ENCODE measurements at places on chromosomes 7 and 10.

- no peak for DNase-seq
Measured at GRCh38 chr10:23361665-23362064, 17.1 kb upstream of the C10orf67 start.

- DNase-seq = no peak
Measured at GRCh38 chr10:42594246-42594650, 44.1 kb downstream of the ZNF33B start.

DNA sequence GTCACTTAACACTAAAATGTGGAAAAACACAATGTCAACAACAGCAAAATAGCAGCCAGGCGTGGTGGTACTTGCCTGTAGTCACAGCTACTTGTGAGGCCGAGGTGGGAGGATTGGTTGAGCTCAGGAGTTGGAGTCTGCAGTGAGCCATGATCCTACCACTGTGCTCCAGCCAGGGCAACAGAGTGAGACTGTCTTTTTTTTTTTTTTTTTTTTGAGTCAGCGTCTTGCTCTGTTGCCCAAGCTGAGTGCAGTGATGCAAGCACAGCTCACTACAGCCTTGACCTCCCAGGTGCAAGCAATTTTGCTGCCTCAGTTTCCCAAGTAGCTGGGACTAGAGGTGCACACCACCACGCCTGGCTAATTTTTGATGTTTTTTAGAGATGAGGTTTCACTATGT lies 6.1 kb downstream of the KCTD7 start:
- DNase-seq = no peak

DNA sequence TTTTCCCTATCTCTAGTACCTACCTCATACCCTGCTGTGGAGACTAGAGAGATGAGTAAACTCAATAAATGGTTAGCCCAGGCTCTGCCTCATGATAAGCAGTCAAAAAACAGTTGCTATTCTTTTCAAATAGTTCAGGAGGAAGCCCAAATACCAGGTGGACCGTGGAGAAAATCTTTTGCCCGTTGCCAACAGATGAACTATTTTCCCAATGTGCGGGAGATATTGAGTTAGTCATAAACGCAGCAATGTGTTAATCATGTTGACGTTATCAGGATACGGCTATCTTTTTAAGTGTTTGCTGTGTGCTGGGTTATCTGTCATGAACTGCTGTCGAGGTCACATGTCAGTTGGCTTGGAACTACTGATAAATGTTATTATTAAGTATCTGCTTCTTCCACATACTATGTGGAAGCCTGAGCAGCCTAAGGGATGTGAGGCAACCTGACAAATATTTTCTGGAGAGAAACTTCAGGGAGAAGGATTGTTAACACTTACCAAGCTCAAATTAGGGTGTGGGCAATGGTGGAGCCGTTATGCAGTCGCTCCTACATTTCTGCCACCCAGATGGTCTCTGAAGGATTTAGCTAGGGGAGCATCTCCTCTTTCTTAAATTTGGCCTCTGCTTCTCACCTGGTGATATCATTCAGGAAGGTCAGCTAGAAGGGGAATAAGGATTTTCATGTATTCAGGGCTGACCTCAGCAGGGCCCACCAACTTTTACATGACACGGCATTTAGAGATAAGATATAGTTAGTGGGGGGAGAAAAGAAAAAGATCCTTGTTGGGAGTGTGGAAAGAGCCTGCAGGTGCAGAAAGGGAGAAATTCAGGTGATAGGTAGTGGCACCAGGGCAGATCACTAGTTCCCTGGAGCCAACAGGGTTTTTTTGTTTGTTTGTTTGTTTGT lies 33.5 kb upstream of the SLC26A3 start:
- no peak for DNase-seq

DNA sequence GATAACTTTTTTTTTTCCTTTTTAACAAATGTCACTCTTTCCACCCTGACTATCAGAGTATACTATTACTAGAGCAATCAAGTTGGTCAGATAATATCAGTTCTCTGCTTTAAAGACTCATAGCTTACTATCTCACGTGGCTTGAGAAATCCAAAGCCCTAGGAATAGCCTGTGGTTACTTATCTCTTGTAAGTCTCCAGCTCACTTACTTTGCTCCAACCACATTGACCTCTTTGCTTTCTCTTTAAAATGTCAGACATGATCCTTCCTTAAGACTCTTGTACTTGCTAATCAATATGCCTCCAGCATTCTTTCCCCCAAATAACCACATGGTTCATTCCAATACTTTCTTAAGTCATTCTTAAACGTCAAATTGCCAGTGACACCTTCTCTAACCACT lies 1292.2 kb downstream of the REEP3 start:
- DNase-seq = no peak

DNA sequence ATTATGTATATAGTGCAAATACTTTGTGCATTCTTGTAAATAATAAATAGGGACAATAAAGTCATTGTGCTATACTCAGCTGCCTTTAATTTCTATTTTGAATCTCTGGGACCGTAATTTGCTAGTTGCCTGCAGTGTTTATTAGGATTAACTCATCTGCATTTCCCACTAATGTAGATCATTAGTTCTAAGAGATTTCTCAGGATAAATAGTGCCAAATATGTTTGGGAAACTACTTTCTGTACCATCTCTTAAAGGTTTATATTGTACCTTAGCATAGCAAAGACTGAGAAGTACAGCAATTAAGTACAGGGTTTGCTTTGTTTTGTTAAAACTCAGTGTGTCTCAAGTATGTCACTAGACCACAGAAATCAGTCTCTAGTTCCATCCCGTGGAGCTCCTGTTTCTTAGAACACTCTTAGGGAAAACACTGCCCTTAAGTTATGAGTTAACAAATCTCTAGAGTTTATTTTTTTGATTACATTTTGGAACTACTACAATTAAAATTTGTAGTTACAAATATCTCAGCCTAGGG lies 26.0 kb downstream of the ADD3 start:
- no peak for DNase-seq

GRCh38 chr7:131898418-131898817 lies 342.0 kb upstream of the PODXL start:
- DNase-seq = no peak

- no peak for DNase-seq
Measured at GRCh38 chr10:63765126-63765525, 243.9 kb downstream of the REEP3 start.

DNA sequence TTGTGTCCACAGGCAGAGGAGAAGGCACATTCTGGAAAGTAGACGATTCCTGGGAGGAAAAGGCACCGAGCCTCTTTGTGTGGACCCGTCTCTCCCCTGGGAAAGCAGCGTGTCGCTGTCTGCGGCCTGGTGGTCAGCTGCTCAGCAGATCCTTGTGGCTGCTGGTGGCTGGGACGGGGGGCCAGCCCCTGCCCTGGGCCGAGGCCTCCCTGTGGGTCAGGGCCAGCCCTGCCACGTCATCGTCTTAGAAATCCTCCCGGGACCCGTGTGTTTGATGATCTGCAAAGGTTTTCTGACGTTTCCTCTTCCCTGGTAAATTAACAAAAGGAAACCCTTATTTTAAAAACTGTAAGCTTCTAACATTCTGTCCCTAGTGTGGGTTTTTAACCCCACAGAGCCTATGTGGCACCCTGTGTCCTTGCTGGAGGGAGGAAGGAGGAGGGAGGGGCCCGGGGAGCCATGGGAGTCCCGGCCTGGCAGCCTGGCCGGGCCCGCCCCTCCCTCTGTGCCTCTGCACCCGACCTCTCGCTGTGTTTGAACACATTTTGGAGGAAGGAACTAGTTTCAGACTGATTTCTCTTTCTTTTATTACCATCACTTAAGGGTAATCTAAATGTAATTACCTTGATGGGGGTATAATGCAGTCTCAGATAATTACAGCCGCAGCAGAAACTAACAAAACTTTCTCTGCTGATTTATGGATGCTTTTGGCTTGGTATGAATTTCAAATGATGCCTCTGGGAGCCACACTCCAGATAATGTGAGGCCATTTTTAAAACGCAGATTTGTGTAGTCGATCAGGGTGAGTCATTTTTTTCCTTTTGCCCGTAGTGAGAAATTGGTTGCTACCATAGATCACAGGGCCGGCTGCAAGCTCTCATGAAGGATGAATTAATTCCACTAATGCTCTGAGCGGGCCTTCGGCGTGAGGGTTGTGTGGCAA lies 85.5 kb downstream of the NKX6-2 start:
- no peak for DNase-seq

DNA sequence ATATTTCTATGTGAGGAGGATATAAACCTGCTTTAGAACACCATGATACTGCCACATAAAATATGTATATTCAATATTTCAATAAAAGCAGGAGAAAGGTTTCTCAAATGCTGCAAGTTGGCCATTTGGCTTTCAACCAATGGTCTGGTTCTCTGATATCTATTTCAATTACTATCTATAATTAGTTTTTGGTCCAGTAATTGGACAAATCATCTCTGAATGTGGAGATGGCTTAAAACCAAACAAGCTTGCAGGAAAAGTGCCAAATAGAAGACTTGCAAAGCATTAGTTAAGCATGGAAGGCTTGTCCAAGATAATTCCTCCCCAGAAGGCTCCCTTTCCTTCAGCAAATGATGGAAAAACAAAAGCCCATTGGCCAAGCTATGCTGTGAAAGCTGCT lies 140.1 kb downstream of the CPEB3 start:
- DNase-seq = no peak

DNA sequence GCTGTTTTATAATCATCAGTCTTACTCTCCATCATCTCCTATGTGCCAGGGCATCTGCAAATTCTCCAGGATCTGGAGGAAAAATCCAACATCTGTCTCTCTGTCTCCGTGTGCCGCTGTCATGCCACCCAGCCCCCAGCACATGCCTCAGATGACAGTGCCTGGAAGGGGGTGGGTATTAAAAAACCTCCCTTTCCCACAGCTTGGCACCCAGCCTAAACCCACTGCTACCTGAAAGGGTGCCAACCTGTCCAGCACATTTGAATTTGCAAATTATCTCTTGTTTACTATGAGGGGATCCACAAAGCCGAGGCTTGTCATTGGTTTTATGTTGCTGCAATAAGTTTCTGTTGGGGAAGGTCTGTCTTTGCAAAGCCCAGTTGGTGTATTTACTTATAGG lies 73.1 kb downstream of the EMX2 start:
- no peak for DNase-seq

DNA sequence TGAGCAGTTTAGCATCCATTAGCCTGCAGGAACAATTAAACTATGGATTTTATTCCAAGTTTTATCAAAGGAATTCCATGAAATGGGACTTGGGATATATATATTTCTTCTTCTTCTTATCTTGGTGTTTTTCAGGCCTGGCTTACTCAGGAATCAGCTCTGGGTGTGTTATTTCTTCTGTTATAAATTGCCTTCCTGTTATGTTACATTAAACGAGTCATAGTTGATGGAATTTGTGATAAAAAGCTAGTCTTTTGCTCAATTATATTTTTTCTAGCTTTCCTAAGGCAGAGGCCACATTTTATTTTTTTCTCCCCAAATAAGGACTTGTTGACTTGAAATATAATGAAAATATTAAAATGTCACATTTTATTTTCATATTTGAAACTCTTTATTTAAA lies 141.3 kb downstream of the EPC1 start:
- no peak for DNase-seq

DNA sequence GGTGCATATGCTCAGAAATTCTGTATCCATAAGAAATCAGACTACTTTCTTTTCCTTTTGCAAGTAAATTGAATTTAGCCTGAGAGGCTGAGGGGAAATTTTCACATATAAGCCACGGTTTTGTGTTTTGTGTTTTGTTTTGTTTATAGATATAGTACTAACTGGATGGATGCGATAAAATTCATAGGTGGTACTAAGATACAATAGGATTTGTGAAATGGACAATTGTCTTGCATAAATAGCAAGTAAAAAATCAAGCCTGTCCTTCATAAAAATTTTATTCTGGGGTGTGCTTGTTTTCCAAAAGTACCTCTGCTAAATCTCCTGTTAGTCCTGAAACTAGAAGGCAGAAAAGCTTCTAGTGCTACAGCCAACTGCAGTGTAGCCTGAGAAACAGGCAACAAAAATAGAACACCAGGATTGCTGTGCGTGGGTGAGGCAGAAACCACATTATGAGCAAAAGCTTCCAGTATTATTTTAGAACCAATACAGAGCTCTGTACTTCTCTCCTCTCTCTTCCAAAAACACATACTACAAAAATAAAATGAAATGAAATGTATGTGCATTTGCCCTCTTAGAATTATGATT lies 634 bp upstream of the HDAC9 start:
- no peak for DNase-seq

DNA sequence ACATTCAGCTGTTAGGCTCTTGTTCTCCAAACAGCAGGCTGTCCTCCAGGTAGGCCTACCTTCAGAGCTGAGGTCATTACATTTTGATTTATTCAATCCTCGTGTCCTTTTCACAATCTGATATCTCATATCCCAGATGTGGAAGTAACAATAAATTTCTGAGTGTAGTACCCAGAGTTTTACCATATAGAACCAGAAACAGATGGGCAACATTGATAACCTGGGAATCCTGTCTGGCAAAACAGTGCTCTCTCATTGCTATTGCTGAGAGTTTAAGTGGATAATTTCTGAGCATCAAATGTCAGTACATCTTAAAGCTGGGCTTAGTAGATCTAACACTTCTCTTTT lies 1007.8 kb downstream of the REEP3 start:
- no peak for DNase-seq

DNA sequence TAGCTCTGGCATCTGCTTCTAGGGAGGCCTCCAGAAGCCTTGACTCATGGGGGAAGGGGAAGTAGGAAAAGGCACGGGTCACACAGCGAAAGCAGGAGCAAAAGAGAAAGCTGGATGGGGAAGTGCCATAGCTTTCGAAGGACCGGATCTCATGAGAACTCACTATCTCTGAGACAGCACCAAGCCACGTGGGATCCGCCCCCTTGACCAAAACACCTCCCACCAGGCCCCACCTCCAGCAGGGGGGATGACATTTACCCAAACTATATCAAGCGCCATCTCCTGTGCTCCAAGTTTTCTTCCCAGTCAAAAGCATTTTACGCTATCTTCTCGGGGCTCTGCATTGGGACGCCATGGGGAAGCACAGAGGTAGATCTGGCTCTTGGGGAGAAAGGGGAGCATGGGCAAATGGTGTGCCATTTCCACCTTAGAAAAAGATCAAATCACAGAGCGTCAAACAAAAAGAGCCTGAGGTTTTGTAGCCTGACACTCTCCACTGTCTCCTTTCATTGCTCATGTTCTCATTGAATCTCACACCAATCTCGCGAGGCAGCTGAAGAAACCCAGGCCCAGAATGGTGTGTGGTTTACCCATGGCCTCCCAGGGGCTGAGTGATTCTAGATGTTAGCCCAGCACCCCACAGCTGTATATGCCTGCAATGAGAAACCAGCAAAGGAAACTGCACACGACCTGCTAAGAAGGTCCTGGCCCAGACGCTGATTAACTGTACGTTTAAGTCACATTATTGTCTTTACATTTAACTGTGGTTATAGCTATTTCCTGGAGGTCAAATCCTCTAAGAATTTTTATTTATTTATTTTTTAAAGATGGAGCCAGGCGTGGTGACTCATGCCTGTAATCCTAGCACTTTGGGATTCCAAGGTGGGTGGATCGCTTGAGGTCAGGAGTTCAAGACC lies 8.1 kb upstream of the OLAH start:
- no peak for DNase-seq

GRCh38 chr10:63129888-63130287 lies 3.2 kb upstream of the NRBF2 start:
- DNase-seq = no peak

- DNase-seq = peak; percentile 84
Measured at GRCh38 chr7:123154231-123154860, 45.4 kb downstream of the SLC13A1 start.

GRCh38 chr10:131875501-131875900 lies 25.3 kb upstream of the PPP2R2D start:
- DNase-seq = no peak
